ENCODE measurements at places on chromosomes 5 and 9.

DNA sequence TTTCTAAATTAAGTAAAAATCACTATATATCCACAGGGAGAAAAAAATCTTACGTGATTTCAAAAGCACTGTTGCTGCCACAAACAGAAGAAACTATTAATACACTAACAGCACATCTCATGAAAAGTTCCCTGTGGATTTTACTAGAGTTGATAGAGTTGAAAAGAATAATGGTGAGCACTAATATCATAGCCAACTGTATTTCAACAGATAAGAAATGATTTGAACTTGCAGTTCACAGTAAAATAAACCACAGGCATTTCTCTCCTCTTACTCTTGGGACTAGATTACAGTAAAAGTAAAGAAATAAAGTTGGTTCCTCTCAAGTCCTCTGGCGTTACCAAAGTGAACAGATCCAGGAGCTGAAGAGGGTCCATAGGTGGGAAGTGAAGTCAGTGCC lies 27.9 kb downstream of the AGTPBP1 start:
- no peak for DNase-seq

GRCh38 chr5:178573216-178573615 lies 17.0 kb downstream of the COL23A1 start:
- no peak for DNase-seq

GRCh38 chr9:90966480-90967144 lies 165.0 kb downstream of the SYK start:
- no peak for DNase-seq

- DNase-seq: no peak
These were observed 2.7 kb downstream of the IL31RA start for GRCh38 chr5:55853818-55854217.

DNA sequence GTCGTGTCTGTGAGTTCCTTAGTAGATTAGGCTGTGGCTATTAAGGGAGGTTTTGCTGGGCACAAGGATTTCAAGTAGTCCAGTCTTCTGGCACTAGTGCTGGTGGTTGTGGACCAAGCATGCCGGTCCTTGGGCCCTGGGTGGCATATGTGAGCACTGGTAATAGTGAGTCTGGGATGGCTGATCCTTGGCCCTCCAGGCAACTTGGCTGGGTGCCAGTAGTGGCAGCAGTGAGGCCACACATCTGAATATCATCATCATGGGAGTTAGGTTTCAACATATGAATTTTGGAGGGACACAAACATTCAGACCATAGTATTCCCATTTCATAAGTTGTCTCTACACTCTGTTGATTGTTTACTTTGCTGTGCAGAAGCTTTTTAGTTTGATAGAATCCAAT lies 25.3 kb upstream of the APBA1 start:
- DNase-seq: peak; percentile 64

DNA sequence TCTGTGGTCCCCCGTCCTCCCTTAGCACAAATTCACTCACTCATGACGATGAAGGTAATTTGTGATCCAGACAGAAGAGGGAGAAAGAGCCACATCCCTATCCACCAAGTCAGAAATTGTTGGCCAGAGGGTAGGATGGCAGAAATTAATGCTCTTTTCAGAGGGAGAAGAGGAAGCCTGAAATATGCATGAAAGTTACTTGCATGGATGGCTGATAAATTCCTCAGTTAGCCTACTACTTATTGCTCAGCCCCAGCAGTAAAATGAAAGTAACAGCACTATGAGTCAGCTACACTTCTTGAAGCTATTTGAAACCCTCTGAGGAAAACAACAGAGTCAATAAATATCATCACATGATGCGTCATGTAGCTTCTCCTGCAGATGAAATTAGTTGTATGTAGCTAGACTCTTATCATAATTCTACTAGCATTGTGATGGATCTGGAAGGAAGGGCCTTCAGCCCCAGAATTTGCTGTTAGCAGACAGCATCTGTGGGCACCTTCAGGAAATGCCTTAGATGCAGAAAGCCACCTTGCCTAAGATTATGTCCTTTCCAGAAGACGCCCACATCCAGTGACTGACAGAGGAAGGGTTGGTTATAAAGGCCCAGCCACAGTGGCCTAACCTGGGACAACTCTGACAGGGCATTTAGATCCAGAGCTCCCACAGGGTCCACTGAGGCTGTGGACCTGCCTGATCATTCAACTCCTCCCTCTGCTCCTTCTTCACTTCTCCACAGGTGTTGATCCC lies 81.2 kb upstream of the CCDC112 start:
- no peak for DNase-seq

DNA sequence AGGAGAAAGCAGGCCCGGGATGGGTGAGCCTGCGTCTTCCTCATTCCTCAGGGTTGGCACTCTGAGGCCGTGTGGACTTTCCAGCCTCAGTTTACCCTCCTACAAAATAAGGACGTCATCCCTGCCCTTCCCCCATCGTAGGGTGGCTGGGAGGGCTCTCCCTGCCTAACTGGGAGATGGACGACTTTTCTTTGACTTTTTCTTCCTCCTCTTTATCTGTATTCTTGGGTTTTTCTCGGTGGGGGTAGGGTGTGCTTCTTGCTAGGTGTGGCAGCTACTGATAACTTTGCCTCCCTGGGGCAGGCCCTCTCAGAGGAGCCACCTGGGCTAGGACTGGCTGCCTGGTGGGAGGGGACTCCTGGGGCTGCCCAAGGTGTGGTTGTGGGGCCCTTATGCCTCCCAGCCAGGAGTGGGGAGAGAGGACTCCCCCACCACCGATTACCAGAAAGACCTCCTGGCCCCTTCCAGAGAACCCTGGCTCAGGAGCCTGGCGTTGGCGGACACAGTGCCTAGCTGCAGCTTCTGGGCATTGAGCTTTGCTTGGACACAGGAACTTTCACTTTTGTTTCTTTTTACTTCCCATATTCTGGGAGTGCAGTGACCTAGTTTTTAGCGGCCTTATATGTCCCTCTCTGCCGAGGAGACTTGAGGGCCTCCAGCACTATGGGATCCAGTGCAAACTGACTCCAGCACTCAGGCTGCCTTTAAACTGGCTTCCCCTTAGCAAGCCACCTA lies 6.1 kb downstream of the GLIPR2 start:
- DNase-seq: no peak

DNA sequence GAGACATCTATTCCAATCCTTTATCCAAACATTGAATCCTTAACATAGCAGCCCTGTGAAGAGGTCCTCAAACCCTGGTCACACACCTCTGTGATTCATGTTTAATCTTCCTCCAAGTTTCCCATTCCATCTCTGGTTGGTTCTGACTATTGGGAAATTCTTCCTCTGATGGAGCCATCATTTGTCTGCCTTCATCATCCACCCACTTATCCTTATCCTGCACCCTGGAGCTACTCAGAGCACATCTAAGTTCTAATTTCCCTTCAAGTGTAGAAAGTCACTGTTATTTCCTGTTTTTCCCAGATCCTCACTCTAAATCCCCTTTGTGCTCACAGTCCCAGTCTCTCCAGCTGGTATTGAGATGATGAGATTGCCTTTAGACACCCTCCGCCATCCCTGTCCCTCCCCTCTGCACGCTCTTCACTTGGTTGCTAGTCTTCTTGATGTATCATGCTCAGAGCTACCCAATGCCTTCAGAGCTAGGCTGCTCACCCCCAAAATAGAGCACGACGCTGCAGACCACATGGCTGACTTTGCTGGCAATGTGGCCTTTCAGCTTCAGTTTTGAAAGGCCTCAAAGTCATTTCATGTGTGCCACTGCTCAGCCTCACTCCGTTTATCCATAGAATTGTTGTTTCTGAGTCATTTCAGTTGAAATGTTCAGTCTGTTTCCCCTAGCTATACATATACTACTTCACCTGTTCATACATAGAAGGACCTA lies 154.3 kb downstream of the PALM2AKAP2 start:
- no peak for DNase-seq

DNA sequence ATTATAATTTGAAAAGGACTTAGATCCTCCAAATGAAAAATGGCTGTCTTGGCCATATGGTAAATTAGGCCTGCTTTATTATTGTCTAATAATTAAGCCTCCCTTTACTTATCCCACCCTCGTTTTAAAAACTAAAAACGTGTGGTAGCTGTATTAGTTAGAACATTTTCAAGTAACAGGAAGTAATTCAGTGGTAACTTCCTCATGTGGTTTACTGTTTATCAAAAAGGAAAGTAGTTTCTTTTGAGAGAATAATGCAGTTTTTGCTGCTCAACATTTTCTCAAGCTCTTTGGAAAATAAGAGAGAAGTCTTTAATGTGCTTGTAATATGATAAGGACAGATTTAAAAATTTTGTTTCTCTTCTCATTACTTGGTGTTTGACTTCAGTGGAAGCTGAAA lies 26.0 kb downstream of the ZCCHC7 start:
- DNase-seq: no peak

GRCh38 chr9:130138171-130138653 lies 34.0 kb upstream of the NCS1 start:
- no peak for DNase-seq

- DNase-seq: no peak
These were observed 79.5 kb downstream of the SEMA4D start for GRCh38 chr9:89418474-89418845.

DNA sequence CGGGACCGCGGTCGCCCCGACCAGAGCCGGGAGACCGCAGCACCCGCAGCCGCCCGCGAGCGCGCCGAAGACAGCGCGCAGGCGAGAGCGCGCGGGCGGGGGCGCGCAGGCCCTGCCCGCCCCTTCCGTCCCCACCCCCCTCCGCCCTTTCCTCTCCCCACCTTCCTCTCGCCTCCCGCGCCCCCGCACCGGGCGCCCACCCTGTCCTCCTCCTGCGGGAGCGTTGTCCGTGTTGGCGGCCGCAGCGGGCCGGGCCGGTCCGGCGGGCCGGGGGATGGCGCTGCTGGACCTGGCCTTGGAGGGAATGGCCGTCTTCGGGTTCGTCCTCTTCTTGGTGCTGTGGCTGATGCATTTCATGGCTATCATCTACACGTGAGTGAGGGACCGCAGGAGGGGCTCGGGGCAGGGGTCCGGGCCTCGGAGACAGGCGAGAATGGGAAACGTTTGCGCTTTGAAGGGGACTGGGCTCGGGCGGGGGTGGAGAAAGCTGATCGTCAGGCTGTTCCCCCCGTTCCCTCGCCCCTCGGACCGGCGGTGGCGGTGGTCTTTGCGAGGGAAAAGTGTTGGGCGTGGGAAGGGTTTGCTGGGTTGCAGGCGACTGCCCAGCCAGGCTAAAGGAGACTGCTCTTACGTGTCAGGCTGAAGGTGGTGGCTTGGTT lies 457 bp downstream of the UGCG start:
- DNase-seq: peak; percentile 64

- no peak for DNase-seq
These were observed 138.7 kb upstream of the SLC24A2 start for GRCh38 chr9:19927560-19927959.

- DNase-seq: no peak
These were observed 797.2 kb downstream of the EFNA5 start for GRCh38 chr5:106873568-106873967.

DNA sequence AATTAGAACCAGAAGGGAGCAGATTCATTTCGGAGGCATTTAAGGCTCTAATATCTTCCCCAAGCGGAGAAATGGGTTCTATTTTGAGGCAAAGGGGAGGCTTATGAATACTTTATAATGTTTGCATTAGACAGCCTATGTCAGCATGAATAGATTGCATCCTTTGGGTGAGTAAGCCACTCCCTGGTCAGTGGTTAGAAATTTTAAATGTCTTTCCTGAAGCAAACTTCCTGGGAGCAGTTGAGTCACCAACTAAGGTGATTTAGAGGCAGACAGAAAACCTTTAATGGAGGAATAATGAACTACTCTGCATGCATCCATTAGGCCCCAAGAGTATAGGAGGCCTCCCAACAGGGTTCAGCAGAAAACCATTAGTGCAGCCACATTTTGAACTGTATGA lies 204.9 kb downstream of the ELAVL2 start:
- no peak for DNase-seq

DNA sequence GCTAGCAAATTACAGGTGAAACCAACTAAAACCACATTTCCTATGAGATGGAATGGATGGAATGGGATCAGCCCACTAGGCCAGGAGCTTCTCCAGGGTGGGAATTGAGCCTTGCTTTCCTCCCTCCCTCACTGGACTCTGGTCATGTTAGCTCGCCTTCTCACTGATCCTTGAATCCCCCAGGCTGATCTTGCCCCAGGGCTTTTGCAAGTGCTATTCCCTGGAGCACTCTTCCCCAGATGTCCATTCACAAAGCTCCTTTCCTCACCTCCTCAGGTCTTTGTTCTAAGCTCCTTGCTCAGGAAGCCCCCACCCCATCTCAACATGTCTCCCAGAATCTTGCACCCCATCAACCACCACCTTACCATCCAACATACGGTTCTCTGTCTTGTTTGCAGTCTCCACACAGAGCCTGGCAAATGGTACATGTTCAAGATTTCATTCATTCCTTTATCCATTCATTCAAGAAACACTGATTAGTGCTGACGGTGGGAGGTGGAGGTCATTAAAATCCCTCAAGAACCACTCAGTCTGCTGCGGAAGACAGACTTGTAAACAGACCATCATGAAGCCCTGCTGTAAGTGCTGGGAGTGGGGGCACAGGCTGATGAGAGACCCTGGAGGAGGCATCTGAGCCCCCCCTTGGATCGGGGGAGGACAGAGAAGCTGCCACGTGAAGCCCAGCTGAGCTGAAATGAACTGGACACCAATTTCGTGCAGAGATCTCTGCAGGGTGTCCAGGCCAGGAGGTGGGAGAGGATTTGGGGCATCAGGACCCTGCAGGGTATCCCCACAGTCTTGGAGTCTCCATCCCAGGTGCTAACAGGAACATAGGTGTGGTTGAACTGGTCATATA lies 141.7 kb downstream of the BARX1 start:
- DNase-seq: no peak
